ENCODE measurements at places on chromosomes 2 and 18.

GRCh38 chr2:181352158-181352557 is 105.0 kb upstream of the ITGA4 start:
- no peak for DNase-seq

GRCh38 chr2:168934826-168935225 is 33.7 kb downstream of the G6PC2 start:
- DNase-seq = no peak

DNA sequence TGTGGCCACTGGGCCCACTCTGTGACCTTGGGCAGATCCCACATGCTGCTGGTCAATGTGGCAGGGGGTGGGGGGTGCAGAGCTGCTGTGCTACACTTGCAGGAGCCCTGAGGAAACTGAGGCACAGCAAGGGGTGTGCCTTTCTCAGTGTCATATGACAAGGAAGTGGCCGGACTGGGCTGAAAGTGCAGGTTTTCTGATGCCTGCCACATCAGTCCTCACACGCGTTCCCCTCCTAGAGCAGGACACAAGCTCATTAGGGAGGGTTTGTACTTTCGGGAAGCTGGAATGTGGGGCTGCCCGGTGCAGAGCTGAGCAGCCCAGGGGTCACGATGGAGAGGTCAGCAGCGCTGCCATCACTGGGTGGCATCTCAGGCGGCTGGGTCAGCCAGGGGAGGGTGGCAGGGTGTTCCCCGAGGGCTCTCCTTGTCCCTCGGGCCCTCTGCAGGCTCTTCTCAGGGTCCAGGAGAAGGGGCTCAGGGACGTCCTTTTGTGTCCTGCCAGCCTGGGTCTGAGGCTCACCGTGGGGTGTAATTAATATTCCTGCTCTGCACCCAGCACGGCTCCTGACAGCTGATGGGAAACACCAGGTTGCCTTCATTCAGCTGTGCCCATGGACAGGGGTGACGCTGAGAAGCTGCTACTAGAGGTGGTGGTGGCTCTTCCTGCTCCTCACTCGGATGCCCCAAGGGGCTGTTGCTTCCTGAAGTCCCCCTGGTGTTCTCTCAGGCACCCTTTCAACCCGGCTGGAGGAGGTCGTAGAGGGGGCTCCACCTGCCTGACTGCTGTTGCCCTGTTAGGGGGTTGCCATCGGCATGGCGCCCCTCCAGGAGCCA is 62.1 kb upstream of the HDAC4 start:
- peak; percentile 10 for DNase-seq

- no peak for DNase-seq
Measured at GRCh38 chr2:30978044-30978443, 160.2 kb downstream of the GALNT14 start.

DNA sequence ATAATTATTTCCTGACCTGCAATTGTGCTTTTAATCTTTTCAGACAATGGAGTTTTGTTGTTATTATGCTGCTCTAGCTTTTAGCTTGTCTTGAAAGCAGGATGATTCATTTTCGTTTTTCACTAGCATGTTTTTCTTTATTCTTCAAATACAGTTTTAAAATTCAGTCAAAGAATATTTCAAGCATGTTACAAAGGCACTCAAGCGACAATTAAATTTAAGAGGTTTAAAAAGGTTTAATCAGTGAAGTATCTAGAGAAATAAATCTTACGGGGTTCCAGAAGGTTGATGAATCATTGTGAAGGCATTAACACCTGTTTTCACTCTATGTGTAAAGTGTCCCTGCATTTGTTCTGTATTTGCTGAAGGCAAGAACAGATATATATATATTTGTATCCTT is 390.7 kb upstream of the TMEFF2 start:
- no peak for DNase-seq

Measured in activated T-cell treated with anti-CD3 and anti-CD28 coated beads, Interleukin-2, amount 50 U/mL, for 1 hour (primary cell).